ENCODE measurements at places on chromosomes 13 and 19.

- no peak for DNase-seq
Measured at GRCh38 chr13:37596805-37597204, 1.8 kb downstream of the POSTN start.

GRCh38 chr13:36815062-36815461 lies 4.0 kb upstream of the RFXAP start:
- no peak for DNase-seq

DNA sequence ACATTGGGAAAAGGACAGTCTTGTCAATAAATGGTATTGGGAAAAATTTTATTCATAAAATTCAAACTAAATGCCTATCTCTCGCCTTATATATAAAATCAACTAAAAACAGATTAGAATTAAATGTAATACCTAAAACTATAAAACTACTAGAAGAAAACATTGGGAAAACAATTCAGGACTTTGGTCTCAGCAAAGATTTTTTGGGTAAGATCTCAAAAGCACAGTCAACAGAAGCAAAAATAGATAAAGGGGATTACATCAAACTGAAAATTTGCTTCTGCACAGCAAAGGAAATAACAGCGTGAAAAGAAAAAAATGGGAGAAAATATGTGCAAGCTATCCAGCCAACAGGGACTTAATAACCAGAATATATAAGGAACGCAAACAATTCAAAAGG lies 24.3 kb upstream of the ZC3H13 start:
- DNase-seq: no peak

- no peak for DNase-seq
Measured at GRCh38 chr13:24281188-24282008, 28.0 kb upstream of the C1QTNF9 start.
